CD4-positive, alpha-beta T cell treated with Interleukin-4 for 4 hours (primary cell): ENCODE measurements at places on chromosomes 4 and X.

- no peak for DNase-seq
These were observed 52.7 kb upstream of the TMPRSS11F start for GRCh38 chr4:68182382-68182820.

GRCh38 chrX:47751670-47752069 lies 85.0 kb upstream of the ZNF81 start:
- DNase-seq = no peak

- no peak for DNase-seq
These were observed 193.0 kb upstream of the PPP3CA start for GRCh38 chr4:101540336-101540735.

DNA sequence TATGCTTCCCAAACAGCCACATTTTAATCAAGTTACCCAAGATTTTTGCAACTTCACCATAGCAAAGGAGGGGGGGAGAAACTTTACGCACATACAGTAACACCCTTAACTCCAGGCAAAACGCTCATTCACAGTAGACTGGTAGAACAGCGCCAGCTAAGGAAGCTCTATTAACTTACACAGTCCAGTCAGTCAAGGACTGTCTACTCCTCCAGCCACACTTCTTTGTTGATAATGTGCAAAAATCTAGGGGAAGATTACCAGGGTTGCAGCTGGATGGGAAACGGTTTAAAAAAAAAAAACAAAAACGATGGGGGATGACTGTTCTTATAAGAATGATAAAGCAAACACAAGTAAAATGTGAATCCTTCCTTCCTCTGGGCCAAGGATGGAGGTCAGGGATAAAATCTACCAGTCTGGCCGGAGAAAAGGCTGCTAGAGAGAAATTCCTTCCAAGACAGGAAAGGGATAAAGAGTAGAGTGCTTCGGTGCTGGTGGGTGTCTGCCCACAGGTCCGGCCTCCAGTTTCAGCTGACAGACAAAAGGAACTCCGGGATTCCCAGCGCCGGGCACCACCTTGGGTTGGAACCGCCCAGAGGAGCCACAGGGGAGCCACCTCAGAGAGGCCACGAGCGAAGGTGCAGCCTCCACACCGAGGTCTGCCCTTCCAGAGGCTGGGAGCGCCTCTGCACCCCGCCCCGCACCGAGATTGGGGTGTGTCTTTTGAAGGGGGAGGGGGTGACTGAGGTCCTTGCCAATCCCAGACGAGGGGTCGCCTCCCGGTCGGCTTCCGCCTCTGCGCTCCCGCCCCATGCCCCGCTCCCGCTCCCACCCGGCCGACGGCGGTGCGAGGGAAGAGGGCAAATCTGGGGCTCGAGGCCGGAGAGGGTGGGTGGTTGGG lies 811 bp downstream of the ANKRD50 start:
- DNase-seq = peak; percentile 4

DNA sequence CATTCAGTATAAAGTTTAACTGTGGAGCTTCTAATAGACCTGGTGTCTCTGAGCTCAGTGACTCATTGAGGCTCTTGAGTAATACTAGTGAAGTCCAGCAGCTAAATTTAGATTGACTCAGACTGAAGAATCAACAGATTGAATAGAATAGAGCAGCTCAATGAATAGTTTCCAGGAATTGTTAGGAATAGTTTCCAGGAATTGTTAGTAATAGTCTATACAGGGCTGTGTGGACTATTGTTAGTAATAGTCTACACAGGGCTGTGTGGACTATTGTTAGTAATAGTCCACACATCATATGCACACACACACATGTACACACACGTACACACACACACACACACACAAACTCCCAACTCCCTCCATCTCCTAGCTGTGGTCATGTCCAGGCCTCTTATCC lies 3.0 kb downstream of the GIMD1 start:
- no peak for DNase-seq
